Substantia nigra (tissue), 51 donors: ENCODE measurements at places on chromosomes 6 and 20.

- DNase-seq: no peak
These were observed 180.9 kb downstream of the TTLL2 start for GRCh38 chr6:167505782-167506181.

DNA sequence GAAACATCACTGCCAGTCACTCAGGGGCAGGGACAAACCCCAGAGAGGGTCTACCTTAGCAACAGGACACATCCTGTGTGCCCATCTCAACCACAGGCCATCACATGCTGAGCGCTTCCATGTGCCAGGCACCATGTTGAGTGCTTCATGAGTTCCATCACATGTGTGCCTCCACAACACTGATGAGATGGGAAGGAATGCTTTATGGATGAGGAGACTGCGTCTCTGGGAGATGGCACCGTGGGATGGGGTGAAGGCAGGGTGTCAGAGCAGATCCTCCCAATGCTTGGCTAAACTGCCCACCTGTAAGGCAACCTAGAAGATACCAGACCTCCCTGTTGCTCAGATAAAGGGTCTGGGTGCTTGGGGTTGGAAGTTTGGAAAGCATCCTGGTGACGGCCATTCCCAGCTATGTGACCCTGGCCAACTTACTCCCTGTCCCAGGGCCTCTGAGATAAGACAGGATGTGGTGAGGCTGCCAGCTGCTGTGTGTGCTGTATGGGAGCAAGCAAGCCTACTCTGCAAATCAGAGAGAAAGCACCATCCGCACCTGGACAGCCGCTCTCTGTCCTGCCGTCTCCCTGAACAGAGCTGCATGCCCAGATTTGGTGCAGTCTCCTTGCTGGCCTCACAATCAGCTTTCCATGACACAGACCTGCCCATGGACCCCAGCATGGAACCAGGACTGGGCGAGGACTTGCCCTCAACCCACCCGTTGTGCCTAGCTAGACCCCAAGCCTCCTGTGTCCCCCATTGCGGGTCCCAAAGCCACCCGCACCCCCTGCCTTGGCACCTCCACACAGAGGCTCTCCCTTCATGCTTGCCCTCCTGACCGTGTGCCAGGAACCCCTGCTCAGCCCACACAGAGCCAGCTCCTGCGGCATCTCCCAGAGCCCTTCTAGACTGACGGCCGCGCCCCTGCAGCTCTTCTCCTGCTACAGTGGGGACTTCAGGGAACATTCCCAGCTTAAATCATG is 143.7 kb downstream of the SYNDIG1 start:
- no peak for DNase-seq

DNA sequence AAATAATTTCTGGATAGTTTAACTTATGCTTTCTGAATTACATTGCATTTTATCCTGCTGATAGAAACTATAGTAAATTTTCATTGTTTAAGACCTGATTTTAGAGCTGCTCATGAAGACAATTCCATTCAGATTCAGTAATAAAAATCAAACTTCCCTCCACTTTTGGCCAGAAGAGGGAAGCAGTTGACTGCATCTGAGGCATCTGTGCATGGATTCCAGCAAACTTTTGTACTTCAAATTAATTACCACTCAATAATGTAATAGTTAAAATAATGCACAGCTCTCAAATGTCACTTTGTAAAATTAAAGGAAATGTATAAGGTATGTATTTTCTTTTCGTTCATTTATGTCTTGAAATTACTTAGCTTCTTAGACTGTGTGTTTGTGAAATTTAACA is 64.2 kb upstream of the SLC35B3 start:
- no peak for DNase-seq

DNA sequence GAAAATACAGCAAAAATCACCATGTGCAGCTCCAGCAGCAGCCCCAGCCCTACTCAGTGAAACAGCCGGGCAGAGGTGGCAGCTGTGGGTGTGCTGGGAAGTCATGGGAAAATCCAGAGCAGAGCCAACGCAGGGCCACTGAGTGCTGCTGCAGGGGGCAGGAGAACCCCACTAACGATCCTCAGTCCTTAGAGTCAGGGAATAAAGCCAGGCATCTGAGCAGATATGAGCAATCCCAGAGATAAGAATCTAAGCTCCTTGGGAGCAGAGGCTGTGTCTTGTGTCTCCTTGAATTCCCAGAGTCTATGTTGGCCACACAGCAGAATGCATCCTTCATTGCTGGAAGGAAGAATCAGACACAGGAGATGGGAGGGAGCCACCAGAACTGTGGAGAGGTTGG is 493.1 kb upstream of the MAP3K7 start:
- DNase-seq: no peak

DNA sequence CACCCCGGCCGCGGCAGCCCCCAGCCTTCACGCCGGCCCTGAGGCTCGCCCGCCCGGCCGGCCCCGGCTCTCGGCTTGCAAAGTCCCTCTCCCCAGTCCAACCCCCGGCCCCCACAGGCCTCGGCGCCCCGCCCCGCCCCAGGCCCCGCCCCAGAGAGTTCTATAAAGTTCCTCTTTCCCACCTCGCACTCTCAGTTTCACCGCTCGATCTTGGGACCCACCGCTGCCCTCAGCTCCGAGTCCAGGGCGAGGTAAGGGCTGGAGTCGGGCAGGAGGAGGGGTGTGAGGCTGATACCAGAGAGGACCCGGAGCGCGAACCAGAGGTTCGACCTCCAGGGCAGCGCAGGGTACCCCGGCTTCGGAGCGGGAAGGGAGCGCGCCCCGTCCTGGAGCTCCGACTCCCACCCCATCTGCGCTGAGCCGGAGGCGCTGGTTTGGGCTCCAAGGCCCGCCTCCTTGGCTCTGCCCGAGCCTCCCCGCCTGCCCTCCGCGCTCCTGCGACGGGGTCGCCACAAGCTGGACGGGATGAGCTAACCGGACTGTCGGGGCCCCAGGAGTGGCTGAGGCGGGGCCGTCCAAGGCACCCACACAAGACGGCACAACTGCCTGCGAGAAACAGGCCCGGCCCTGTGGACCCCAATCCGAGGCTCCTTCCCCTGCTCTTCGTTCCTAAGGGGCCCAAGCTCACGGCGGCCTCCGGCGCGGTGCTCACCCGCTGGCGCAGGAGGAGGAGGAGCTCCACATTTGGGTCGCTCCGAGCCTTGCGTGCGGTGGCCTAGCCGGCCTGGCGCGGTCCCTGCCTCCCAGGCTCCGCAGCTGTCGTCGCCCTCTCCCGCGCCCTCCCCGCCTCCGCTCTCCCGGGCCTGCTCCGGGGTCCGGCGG is at the start of gene IRF4:
Gene IRF4, plus strand, starts transcription at position 194 of the 882 bp plus-strand sequence. CDS start 1,401 bp downstream, outside the sequence.
- no peak for DNase-seq

- DNase-seq: no peak
These were observed 22.2 kb downstream of the RNF24 start for GRCh38 chr20:3993109-3993508.

GRCh38 chr6:138000941-138001340 is 106.3 kb downstream of the PERP start:
- no peak for DNase-seq

DNA sequence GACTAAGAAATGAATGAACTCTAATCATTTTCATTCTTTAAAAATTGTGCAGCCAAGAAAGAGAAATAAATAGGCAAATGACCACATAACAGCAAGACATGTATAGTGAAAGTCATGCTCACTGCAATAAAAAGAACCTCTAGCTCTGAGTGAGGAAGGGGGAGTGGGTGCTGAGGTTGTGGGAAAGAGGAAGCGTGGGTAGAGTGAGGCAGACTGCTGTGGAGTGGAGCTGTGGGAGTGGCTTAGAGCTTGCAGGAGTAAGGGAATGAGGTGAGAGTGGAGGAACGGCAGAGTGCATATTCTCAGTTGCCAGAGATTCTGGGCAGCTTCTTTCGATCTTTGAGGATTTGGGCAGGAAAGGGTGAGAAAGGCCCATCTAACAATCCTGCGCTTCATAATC is 10.4 kb downstream of the DEFB129 start:
- DNase-seq: no peak

- no peak for DNase-seq
These were observed 57.3 kb upstream of the LAMP5 start for GRCh38 chr20:9457136-9457535.

DNA sequence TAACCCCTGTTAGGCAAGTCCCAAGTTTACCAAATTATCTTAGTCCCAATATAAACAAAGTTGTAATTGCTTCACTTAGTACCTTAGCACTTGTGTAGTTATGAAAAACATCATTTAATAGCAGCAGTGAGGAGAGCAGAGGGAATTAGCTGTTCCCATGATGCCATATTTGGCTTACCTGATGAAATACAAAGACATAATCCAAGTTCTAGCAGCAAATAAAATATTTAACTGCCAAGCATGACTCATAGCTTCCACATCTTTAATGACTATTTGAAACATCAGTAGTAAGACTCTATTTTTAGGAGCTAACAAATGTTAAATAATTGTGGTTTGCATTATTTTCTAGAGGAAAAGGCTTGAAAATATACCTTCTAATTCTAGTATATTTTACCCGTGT is 94.0 kb upstream of the MCHR2 start:
- no peak for DNase-seq

DNA sequence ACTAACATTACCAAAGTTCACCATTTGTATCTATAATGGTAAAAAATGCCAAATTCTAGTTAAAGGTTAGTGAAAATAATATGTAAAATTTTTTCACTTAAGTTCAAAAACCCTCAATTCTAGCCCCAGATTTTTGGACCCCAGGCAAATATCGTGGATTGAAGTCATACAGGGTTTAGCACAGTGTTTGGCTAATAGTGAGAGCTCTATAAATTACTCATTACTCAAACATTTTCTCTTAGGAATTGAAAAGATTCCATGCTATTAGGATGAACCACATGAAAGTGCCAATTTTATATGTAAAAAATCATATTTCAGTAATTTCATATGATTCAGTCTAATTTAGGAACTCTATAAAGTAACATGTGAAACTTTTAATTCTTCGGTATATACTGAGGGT is 170.3 kb upstream of the PREP start:
- no peak for DNase-seq

GRCh38 chr6:159107451-159108260 is 61.5 kb upstream of the FNDC1 start:
- no peak for DNase-seq

DNA sequence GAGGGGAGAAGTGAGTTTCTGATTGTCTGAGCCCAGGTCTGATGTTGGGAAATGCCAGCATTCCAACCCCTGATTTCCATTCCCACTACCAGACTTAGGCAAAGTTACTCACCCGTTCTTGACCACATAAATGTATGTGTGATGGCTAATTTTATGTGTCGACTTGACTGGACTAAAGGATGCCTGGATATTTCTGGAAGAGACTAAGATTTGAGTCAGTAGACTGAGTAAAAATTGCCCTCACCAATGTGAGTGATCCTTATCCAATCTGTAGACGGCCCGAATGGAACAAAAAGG is 95.8 kb upstream of the TAB2 start:
- DNase-seq: no peak

DNA sequence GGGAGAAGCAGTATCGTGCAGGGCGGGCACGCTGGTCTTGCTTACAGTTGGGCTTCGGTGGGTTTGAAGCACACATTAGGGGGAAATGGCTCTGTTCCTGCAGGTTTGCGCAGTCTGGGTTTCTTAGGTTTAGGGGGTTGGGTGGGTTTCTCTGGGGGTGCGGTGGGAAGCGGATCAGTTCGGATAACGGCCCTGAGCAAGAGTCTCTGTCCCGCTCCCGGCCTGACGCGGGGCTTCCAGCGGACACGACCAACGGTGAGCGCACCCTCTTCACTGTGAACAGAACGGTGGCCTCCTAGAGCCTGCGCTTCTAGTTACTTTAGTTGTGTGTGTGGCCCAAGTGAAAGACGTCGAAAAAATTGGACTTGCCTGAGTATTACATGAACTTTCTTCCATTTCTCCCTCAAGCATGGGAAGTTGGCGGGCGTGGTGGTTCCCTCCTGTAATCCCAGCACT is 635 bp upstream of the ELOVL2 start:
- no peak for DNase-seq

DNA sequence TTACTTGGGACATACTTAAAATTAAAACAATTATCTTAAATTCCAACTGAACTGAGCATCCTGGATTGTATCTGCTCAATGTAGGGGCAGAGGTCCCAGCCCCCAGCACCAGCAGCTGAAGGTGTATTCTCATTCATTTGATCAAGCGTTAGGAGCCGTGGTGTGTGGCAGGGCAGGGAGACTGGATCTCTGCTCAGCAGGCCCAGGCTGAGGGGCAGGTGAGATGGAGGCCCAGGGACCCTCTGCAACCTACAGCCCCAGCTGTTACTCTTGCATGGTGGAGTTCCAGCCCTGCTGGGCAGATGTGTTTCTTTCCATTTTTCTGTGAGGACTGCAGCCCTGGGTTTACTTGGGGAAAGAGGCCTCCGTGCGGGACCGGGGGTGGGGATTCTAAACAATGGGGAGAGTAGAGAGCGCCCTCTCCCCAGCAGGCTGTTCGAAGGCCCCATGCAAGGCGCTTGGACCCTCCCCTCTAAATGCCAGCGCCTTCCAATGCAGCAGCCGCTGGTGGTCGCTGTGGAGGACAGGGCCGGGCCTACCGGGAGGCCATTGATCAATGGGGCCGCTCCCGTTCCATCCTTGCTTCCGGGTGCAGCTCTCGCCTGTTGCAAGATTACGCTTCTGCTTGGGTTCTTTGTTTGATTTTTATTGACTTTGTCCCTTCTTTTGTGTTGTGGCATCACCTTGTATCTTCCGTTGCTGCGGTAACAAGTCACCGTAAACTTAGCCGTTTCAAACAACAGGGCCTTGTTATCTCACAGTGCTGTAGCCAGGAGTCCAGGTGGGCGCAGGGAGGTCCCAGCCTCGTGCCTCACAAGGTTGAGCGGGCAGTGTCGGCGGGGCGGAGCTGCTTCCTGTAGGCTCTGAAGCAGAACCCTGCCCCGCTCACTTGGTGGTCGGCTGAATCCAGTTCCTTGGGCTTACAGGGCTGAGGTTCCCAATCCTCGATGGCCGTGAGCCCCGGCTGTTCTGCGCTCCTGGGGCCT is 134.8 kb upstream of the PHACTR3 start:
- no peak for DNase-seq

DNA sequence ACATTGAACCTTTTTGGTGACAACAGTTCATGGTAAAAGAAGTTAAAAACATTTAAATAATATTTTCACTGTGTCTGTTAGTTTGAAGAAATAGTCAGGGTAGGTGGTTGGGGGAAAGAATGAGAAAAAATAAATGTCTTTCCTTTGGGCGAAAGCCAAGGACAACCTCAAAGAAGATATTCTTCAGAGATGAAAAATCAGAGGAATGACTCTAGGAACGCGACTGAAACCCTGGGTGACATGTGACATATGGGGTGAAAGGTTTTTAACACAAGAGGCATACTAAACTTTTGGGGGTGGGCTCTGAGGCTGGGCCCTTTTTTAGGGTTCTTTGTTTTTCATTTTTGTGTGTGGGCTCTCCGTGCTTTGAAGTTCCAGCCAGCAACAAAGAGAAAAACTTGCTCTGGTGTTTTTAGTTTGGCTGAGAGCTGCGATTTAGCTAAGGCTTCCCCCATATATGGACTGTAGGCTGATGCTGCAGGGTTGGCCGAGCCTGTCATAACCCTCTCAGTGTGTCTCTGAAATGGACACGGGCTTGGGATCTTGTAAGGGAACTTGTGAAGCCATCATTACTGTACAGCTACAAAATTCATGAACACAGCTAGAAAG is 610.1 kb upstream of the ARID1B start:
- no peak for DNase-seq

DNA sequence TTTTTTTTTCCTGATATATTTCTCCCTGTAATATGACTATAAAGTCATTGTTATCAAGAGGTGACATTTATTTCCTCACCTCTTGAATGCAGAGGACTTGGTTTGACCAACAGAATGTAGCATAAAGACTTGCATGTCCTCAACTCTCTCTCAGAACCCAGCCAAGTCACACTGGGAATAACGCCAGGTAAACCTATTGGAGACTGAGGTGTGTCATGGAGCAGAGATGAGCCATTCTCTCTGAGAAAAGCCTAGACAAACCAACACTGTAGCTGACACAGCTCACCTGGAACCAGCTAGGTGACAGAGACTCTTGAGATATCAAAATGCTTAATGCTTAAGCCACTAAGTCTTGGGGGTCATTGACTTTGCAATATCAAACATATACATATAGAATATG is 533.6 kb downstream of the HAO1 start:
- no peak for DNase-seq
